ENCODE measurements at places on chromosomes 6 and 20. TPM values are rescaled to one million over a fixed set of nuclear protein-coding genes. Genes with fewer than 3 reads are reported as not detected.

Gene GPX5
- total RNA-seq: not detected

Gene EBF4
- total RNA-seq: 24.1 TPM

Gene RSPH9
- 6.9 TPM for total RNA-seq

Gene ENPP4
- total RNA-seq: 19.7 TPM

Gene PAK5
- total RNA-seq: 67.0 TPM

Gene BHLHE23
- 0.94 TPM for total RNA-seq

Gene ERGIC3
- total RNA-seq: 186 TPM

Gene ADGRF5
- total RNA-seq: 11.3 TPM

Gene C6orf89
- total RNA-seq: 34.1 TPM

Gene EDN1
- 3.8 TPM for total RNA-seq

Gene FAM83B
- 0.31 TPM for total RNA-seq

Gene LRFN2
- total RNA-seq: 31.6 TPM

Gene CTNNBL1
- total RNA-seq: 30.7 TPM

Gene RNF144B
- total RNA-seq: 1.9 TPM

Gene TRIM40
- not detected for total RNA-seq

Gene RAD21L1
- not detected for total RNA-seq

Gene GPR31
- total RNA-seq: not detected

Gene TAP1
- total RNA-seq: 4.7 TPM

Gene CST5
- not detected for total RNA-seq

Gene VSX1
- not detected for total RNA-seq

Gene CCR6
- not detected for total RNA-seq

Gene PKHD1
- under 0.01 TPM for total RNA-seq

Gene TRIM31
- total RNA-seq: not detected

Gene PRR18
- total RNA-seq: not detected

Gene CCM2L
- total RNA-seq: 2.8 TPM

Gene PBOV1
- total RNA-seq: not detected

Gene NT5E
- 3.8 TPM for total RNA-seq

Gene HBS1L
- total RNA-seq: 92.3 TPM

Gene TBXT
- total RNA-seq: not detected

Gene PAX1
- not detected for total RNA-seq

Gene TLDC2
- total RNA-seq: not detected

Gene CNR1
- 344 TPM for total RNA-seq

Gene TRIM10
- 0.31 TPM for total RNA-seq

Gene ANKRD66
- 0.31 TPM for total RNA-seq

Gene REM1
- total RNA-seq: 0.31 TPM

Gene NOTCH4
- 8.8 TPM for total RNA-seq

Gene PSORS1C2
- total RNA-seq: not detected

Gene ATF6B
- total RNA-seq: 31.6 TPM

Gene NEDD9
- total RNA-seq: 36.3 TPM

Gene MAK
- total RNA-seq: 0.31 TPM

Gene HLA-DRB5
- total RNA-seq: not detected

Gene C6orf163
- total RNA-seq: 23.5 TPM

Gene CAPN11
- not detected for total RNA-seq

Gene MOG
- 0.31 TPM for total RNA-seq

Gene MRAP2
- total RNA-seq: 4.1 TPM

Gene MYCT1
- 2.2 TPM for total RNA-seq

Gene CSE1L
- 126 TPM for total RNA-seq

Gene NR2E1
- total RNA-seq: 13.5 TPM

Gene OVOL2
- 0.94 TPM for total RNA-seq

Gene CFB
- 1.9 TPM for total RNA-seq

Gene FAM50B
- 17.2 TPM for total RNA-seq

Gene KCNK16
- total RNA-seq: not detected

Data from parietal lobe (tissue), 2 donors.